ENCODE measurements at places on chromosomes 4 and X.

DNA sequence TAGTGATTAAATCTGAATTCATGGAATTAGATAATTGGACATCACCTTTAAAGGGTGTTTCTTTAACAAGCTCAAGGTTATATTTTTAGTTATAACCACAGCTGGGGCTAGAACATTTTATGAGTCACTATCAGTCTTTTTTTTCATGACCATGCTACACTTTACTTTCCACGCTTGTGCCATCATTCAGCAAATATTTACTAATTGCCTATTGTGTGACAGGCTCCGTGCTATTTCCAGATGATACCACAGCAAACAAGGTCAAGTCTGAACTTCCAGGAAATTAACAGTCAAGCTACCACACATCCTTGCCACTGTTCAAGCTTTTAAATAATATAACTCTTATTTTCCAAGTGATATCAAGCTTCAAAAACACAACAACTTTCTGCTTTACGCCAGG is 16.5 kb downstream of the SPANXN3 start:
- DNase-seq, result no peak

GRCh38 chrX:153450114-153450948 is 4.5 kb upstream of the TREX2 start:
- DNase-seq, result no peak

- no peak for DNase-seq
Observed at GRCh38 chrX:12113321-12113720, 25.0 kb upstream of the FRMPD4 start.

- no peak for DNase-seq
Observed at GRCh38 chr4:11966782-11967181, 538.1 kb upstream of the HS3ST1 start.

DNA sequence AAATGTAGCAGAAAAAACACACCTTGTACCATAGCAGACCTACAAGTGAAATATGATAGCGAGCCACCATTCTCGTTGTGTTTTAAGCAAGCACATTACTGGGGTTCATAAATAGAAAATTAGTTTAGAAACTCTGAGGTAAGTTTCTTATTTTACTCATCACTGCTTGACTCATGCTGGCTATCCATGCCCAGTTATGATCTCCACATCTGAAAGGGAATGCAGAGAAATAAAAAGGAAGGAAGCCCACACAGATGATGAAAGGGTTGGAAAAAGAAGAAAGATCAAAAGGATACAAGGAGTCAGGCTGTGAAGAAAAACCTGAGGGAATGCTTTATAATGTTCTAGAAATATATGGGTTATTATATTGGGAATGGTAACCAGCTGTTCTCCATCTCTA is 54.5 kb downstream of the CAMK2D start:
- no peak for DNase-seq

- no peak for DNase-seq
Observed at GRCh38 chr4:114017120-114017917, 37.9 kb upstream of the ARSJ start.

DNA sequence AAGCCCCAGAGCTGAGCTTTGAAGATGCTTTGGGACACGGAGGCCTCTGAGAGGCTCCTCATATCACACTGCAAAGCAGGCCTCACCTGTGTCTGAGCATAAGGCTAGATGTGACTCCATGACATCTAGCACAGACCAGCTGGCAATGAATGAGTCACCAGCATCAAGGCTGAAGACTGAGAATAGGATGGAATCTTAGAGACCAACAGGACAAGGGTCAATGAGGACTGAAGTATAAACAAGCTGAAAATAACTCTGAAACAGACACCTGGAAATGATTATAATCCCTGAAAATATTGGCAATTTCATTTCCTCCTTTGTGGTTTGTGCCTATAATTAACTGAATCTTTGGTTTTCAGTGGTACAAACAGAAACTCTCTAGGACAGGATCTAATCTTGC is 87.1 kb upstream of the PRPS1 start:
- DNase-seq, result no peak

DNA sequence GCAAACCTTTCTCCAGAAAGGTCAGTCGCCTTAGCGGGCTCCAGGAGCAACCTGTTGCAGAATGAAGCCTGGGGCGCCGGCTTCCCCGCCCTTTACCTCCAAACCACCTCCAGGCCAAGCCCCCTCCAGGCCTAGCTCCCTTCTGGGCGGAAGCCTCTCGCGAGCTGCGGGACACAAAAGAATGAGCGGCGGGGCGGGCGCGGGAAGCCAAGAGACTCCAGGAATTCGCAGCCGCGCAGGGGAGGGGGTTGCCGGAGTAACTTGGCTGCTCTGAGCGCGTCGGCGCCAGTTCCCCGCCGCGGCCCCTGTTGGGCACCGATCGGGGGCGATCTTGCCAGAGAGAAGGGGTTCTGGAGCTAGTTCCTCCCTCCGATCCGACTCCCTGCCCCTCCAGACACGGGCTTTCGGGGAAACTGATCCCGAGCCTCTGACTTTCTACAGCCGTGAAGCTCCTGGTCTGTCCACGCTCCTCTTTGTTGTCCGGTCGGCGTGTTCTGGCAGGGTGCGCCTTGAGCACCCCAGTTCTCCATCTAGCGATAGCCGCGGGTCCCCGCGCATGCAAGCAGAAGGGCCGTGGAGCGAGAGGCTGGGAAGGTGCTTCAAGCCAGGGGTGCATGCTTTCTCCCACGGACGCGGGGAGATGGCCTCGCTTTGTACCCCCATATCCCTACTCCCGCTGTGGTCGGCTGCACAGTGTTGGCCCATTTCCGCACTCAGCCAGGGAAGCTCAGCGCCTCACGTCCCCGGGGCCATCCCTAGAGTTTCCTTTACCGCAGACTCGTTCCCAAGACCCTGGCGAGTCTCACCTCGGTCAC is 1.2 kb downstream of the PROM1 start:
- DNase-seq, result peak; percentile 74

DNA sequence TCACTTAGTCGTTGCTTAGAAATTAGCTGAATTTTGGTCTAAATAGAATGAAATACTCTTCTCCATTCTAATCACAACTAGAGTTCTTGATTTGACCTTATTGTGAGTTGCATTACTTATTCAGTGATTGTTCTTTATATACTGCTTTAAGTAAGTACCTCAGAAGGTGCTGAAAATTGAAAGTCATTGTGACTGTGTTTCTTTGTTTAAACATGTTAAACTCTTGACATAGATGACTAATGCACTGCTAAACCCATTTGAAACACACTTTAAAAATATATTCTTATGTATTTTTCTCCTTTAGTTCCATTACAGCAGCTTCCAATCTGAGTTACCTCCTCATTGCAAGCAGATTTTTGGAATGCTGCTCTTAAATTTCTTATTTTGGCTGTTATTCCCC is 9.1 kb downstream of the TSPAN7 start:
- no peak for DNase-seq

DNA sequence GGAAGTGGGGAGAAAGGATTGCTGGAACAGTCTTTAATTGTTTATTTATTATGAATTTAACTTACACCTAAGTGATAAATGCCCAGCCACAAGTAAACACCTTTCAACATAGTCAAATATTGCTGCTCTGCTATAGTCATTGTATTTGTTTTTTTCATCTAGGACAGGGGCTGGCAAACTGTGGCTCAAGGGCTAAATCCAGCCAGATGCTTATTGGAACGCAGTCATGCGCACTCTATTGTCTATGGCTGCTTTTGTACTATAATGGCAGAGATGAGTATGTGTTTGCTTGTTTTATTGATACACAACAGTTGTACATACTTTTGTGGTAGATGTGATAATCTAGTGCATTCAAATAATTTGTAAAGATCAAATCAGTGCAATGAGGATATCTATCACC is 95.3 kb downstream of the ZAR1 start:
- DNase-seq, result no peak

DNA sequence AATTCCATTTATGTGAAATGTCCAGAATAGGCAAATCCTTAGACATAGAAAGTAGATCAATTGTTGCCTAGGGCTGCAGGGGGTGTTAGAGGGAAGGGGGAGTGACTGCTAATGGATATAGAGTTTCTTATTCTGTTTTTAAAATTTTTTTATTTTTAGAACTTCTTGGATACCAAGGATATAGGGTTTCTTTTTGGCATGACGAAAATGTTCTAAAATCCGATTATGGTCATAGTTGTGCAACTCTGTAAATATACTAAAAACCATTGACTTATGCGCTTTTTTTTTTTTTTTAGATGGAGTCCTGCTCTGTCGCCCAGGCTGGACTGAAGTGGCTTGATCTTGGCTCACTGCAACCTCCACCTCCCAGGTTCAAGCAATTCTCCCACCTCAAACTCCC is 125.2 kb upstream of the USP9X start:
- no peak for DNase-seq

- DNase-seq, result no peak
Observed at GRCh38 chrX:65601530-65602220, 65.8 kb upstream of the MSN start.

GRCh38 chrX:68865300-68865699 is 36.5 kb downstream of the EFNB1 start:
- DNase-seq, result no peak

DNA sequence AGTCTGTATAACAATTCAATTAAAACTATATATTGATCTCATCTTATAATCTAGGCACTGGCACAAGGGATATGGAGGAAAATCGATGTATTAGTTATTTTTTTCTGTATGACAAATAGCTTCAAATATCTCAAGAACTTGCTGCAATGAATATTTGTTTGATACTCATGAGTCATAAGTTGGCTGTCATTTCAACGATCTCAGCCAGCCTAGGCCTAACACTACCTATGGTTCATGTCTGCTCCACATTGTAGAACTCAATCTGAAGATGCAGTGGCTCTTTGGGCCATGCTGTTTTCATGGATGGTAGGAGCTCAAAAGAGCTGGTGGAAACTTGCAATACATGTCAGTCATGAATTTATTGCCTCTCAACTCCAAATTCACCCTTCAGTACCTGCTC is 44.7 kb downstream of the MAGEB17 start:
- no peak for DNase-seq

DNA sequence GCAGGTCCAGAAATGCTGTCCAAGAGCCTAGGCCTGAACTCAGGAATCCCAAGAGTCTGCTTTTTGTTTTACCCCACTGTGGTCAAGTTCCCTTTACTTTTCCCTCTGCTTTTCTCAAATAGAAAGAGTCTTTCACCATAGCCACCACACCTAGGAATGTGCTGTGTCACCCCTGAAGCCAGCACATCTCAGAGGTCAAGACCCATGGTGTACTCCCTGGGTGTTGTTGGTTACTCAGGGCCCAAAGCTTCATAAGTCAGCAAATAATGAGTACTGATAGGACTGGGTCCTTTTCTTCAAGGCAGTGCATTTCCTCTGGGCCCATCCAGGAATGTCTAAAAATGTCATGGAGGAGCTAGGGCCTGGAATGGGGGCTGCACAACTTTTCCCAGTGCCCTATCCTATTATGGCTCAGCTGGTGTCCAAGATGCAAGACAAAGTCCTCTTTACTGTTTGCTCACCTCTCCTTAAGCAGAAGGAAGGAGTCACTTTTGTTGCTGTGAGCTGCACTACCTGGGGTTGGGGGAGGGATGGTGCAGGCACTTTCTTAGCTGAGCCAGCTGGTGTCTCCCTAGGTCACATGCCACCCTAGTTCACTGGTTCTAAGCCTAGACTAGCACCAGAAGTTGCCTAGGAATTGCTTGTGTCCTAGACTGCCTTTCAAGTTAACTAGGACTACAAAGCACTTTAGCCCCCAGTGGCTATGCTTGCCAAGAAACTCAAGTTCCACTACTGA is 62.4 kb upstream of the RXFP1 start:
- DNase-seq, result no peak

DNA sequence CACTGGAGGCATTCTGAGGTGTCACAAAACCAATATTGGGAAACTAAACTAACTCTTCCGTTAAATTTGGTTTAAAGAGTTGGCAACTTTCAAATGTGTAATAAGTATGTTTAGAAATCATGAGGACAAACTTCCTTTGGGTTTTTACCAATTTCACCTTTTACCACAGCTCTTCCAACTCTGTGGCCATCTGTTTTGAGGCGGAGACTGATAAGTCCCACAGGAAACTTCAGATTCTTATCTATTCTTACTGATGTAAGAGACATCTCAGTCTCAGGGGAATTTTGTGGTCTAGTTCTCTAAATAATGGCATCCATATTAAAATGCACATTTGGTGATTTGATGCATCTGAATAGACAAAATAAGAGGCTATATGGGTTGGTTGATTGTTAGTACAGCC is 229.2 kb upstream of the AFF2 start:
- DNase-seq, result no peak

DNA sequence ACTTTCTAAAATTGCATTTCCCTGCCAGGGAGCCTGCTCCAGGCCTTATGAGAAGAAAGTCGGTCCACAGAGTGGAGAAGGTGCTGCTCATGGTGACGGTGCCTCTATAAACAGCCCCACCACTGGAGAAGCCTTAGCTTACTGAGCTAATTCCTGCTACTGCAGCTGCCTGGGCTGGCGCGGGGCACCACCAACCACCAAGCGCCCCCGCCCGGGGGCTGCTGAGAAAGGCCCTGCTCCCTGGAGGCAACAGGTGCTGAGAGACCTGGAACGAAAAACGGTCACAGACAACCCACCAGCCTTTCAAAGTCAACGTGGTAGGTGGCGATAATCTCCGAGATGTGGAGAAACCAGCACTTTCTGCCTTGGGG is 2.9 kb downstream of the HCFC1 start:
- DNase-seq, result peak; percentile 12

GRCh38 chrX:11148401-11148800 is 37.3 kb downstream of the HCCS start:
- no peak for DNase-seq

GRCh38 chr4:104492183-104492771 is 2.4 kb downstream of the CXXC4 start:
- no peak for DNase-seq

DNA sequence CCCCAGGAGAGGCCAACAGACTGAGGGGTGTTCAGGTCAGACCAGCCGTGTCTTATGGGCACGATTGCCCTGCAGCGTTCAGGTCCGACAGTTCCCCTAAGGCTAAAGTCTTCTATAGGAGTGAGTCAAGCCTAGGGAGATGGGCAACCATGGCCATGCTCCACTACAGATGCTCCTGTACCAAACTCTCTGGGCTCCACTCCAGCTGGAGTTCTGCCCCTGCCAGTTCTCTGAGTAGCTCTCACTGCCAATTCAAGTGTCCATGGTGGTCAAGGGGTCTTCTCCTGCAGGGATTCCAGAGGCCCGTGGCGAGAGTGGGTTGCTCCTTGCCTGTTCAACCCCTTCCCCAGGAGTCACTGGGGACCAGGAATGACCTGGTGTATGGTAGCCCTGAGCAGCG is 38.2 kb downstream of the BEX3 start:
- no peak for DNase-seq

GRCh38 chr4:187663076-187663475 is 332.5 kb upstream of the ZFP42 start:
- no peak for DNase-seq

- no peak for DNase-seq
Observed at GRCh38 chrX:40346379-40346778, 234.4 kb upstream of the ATP6AP2 start.

DNA sequence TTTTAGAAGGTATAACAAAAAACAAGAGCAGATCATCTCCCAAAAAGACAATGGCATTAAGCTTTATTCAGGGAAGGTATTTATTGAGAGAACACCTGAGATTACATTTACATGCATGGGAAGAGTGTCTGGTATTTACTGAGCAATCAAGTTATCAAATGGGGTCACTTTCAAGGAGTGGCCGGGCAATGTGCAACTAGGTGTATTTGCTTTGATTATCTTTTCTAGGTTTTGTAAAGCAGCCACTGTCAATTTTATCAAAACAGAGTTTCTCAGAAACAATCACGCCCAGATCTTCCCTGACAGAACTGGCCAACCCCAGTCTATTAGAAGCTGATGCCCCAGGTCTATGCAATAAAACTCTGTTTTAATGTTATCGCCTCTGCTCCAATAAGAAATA is 169.5 kb downstream of the GLRA2 start:
- DNase-seq, result no peak

GRCh38 chrX:49947781-49948180 is 25.4 kb downstream of the CLCN5 start:
- DNase-seq, result no peak

GRCh38 chr4:14659286-14659685 is 343.0 kb upstream of the CPEB2 start:
- DNase-seq, result no peak

Data from COR-L47 (cell line).